ENCODE measurements at places on chromosomes 16 and 17.

DNA sequence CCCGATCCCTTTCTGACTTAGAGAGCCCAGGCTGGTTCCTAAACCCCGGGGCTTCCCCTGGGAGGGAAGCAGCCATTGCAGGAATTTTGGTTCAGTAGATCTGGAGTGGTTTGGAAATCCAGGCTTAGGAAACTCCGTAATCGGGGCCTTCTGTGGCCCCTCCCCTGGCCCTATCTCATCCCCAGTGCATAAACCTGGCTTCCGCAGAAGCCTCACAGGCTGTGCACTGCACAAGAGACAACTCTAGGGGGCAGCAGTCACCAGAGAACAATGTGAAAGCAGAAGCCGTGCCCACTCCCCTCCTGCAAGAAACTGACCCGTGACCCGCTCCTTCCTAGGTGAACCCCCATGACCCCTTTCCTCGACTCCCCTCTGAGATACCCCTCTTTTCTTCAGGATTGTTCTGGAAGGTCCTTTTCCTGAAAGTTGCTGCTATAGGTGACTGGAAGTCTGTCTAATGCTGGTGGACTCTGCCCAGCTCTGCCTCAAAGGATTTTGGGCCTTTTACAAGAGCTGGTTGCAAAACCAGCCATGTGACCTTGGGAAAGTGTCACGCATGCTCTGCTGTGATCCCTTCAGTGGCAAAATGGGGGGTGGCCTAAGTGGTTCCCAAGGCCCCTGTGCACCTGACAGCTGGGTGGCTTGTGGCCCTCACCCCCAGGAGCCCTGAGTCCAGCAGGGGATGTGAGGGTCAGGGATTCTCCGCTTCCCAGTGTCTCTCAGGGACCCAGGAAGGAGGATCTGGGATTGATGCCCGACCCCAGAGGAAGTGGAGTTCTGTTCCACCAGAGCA lies 14.4 kb downstream of the GUCY2D start:
- peak; percentile 65 for DNase-seq

GRCh38 chr16:67238806-67239470 lies 8.3 kb downstream of the FHOD1 start:
- no peak for DNase-seq

- DNase-seq: peak; percentile 69
Observed at GRCh38 chr17:35460354-35460851, 11.8 kb upstream of the SLFN13 start.

GRCh38 chr16:10987361-10988163 lies 43.2 kb downstream of the CLEC16A start:
- no peak for DNase-seq

DNA sequence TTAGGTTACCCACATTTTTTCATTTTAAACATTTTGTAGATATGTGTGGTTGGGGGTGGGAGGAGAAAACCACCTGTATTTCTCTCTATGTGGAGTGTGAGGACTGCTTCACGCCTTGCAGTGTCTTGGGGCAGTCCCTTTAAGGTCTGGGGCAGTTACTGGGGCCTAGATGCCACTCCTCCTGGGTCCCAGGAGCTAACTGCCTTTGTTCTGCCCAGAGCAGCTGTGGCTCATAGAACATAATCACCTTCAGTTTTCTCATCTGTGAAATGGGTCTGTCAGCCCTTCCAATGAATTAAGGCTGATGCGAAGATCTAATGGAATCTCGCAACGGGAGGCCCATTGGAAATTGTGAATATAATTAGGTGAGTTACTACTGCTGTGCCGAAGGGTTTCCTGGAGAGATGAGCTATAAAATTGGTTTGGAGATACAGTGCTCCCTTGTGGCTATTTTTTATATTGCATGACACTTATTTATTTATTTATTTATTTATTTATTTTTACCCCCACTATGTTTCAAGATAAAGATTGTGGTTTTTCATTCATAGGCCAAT lies 22.9 kb downstream of the DHRS7C start:
- peak; percentile 51 for DNase-seq

DNA sequence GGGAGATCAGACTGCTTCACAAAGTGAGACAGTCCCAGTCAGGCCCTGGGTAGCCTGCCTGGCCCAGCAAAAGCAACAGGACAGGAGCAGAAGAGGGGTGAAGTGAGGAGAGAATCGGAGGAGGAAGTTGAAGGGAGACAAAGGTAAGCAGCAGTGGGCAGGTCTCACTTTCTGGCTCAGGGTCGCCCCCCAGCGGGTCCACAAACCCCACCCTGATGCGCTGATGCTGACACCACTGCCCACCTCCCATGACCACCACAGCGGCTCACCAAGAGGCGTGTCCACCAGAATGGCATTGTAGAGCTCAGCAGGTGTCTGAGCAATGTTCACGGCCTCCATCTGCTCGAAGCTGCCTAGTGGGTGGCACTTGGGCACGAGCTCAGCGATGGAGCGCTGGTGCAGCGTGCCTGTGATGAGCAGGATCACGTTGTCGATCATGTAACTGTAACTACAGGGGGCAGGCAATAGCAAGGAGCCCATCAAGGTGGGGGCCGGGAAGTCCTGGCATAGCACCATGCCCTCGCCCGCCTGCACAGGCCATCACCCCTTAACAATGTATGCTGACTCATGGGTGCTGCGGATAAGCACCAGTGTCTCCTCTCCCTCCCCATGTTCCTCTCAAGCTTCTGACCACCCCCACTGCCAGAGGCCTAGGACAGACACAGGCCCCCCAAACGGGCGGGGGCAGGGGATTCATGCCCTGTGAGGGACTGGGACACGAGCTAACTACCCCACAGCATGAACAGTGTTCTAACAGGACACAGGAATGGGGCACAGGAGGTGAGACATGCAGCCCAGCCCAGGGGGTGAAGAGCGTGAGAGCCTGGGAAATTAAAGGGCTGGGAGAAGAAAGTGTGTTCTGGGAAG lies 13.6 kb downstream of the HSD11B2 start:
- DNase-seq: no peak

GRCh38 chr16:53022374-53022773 lies 30.3 kb downstream of the CHD9NB start:
- peak; percentile 61 for DNase-seq

GRCh38 chr16:20610211-20610891 lies 34.2 kb upstream of the ACSM2B start:
- no peak for DNase-seq

DNA sequence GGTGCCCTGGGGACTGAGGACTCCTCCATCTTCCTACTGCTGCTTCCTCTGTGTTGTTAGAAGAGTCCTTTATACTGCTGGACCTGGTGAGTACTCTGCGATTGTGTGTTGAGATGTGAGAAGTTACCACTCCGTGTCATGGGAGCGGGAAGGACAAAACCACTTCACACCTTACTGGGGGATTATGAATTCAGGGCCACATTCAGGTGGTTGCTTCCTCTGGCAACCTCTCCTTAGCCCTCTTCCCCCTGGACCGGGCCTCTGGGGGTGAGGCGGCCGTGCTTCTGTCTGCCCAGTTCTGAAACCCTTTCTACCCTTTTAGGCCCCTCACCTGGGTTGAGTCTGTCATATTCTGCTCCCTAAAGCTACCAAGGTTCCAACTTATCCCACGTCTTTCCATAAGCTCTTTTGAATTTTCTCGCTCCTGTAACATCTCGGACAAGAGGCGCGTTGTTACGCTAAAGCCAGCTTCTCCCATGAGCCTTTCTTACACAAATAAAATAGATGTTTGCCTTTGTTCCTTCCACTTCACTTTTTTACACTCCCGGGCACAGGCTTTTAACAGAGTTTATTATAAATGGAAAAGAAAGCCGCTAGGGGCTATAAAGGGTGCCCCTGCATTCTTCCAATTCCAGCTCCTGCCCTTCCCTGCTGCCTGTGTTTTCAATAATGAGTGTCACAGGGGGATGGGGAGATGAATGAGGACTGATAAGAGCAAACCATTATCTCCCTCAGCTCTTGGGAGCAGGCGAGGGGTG lies 20.7 kb upstream of the CDH13 start:
- no peak for DNase-seq

GRCh38 chr17:50118076-50118827 lies 11.7 kb downstream of the SAMD14 start:
- DNase-seq: no peak

GRCh38 chr17:79034931-79035485 lies 11.0 kb downstream of the C1QTNF1 start:
- DNase-seq: no peak

DNA sequence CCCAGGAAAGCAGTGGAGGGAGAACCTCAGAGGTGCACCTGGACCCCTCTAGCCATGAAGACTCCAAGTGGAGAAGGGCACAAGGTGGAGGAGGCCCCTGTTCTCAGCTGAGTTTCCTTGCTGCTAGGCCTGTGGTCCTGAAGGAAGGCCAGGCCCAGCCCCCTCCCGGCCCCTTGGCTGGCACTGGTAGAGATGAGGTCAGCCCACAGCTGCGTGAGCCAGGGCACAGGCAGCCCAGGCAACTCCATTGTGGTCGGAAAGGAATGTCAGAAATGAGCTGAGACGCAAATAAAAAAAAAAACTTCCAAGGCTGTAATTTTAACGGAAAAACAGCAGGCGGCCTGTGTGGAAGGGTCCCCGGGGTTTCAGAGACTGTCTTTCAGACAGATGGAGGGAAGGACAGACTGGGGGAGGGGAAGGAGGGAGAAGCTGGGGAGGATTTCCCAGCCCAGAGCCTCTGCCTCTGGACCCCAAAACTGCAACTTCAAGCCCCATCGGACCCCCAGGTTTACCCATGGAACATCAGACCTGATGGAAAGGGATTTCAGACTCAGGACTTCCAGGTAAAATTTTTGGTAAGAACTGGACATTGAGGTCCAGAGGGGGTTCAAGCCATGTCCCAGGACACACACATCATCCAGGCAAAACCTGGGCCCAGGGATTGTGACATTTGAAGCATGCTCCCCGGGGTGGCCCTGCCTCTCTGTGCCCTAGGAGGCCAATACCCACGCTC lies 25.6 kb upstream of the MRPS23 start:
- DNase-seq: peak; percentile 99

GRCh38 chr16:65068151-65068740 lies 53.6 kb downstream of the CDH11 start:
- DNase-seq: no peak

- DNase-seq: no peak
Observed at GRCh38 chr17:73695035-73695738, 50.9 kb upstream of the SDK2 start.

DNA sequence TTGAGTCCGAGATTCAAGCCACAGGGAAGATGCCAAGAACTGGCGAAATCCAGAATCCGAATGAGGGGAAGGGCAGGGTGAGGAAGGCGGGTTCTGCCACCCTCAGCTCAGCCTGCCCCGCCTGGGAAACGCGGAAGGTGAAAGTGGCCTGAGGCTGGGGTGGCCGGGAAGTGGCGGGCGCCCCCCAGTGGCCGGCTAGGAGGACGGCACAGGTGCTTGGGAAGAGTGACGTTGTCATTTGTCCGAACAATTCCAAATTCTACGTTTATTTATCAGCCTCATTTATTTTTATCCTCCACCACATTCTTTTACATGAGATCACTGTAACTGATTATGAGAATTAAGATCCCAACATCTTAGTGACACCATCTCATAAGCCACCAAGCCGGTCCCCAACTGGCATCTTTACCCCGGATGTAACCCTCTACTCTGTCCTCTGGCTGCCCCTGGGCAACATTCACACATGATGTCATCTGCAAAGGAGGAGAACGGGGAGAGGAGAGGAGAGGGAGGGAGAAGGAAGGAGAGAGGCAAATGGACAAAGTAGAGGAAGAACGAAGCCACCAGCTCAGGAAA lies 21.3 kb downstream of the SRCIN1 start:
- peak; percentile 69 for DNase-seq

GRCh38 chr16:12716658-12717057 lies 87.0 kb downstream of the CPPED1 start:
- DNase-seq: no peak

DNA sequence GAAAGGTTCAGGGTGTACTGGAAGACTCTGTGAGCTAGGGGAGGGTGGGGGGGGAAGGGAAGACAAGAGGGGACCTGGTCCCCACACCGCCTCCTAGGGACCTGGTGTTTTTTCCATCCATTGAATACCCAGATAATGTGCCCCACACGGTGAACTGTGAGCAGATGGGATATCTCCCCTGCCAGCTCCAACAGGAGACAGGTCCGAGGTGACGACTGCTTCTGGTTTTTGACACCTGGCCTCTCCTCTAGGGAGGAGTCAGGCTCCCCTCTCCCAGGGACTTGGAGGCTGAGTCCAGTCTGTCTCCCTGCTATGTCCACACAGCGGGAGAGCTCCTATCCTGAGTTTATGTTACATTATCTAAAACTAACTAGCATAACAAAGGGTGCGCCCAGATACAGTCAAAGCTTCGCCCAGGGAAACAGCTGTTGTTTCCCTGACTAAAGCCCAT lies 1.8 kb downstream of the MARVELD3 start:
- no peak for DNase-seq

DNA sequence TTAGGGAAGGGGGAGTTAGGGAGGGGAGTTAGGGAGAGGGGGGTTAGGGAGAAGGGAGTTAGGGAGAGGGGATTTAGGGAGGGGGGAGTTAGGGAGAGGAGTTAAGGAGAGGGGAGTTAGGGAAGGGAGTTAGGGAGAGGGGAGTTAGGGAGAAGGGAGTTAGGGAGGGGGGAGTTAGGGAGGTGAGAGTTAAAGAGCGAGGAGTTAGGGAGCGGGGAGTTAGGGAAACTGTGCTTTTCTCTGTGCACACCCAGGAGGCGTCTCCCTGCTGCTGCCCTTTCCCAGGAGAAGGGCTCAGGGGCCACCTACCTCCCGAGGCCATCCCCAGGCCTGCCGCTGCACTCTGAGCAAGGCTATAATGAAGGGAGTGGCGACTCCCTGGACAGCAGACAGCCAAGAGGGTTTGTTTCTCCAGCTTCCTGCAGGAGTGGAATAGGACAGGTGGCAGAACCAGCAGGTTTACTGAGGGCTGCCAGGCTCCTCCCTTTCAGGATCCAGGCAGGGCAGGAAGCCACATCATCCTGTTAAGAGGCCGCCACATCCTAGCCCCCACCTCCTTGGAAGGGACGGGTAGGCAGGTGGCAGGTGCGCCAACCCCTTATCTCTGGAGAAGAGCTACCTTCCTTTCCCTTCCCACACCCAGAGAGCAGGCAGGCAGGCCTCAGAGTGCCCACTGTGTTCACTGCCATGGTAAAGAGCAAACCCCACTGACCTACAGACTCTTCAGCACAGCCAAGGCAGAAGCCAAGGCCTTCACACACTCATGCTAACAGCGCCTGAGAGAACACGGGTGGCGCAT lies 4.3 kb downstream of the CANT1 start:
- DNase-seq: no peak

- no peak for DNase-seq
Observed at GRCh38 chr17:20771104-20771503, 191.6 kb downstream of the CDRT15L2 start.

Data from ACHN (cell line).